Stimulated activated CD4-positive, alpha-beta T cell treated with anti-CD3 and anti-CD28 coated beads, Interleukin-4, amount 100 ng/mL, for 4 hours (primary cell): ENCODE measurements at places on chromosomes 11 and 22.
A peak's percentile ranks its signal among the peaks of the same experiment; 100 is the strongest.

- DNase-seq = peak; percentile 73
These were observed 632 bp downstream of the AP5B1 start for GRCh38 chr11:65779919-65780769.

- DNase-seq = no peak
These were observed 88.3 kb downstream of the EFCAB6 start for GRCh38 chr22:43723816-43724215.

DNA sequence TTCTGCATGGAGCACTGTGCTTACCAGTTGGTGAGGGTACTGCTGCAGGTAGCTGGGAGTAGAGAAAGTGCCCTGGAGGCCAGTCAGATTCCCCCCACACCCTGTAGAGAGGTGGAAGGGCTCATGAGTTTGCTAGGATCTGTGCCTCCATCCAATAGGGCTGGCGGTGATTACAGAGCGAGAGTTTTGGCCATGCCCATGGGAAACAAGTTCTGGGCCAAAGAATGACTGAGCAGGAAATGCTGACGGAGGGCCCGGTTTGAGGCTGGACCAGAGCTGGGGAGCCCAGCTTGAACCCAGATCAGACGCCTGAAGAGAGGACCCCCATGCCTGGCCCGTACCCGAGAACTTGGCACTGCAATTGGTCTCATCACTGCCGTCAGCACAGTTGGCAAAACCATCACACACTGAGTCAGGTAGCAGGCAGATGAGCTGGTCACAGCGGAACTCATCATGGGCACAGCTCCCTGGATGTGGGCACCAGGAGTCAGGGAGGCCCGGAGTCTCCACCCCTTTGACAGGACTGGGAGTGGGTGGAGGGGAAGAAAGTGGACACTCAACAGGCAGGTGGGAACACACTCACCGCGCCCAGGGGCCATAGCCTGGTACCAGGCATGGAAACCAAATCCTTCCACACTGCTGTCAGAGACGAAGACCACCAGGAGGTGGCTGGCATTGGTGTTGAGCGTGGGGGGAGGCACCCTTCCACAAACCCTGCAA, 2.1 kb downstream of the MFRP start:
- no peak for DNase-seq

- DNase-seq = no peak
These were observed 340.8 kb upstream of the PITPNB start for GRCh38 chr22:28259774-28260312.

DNA sequence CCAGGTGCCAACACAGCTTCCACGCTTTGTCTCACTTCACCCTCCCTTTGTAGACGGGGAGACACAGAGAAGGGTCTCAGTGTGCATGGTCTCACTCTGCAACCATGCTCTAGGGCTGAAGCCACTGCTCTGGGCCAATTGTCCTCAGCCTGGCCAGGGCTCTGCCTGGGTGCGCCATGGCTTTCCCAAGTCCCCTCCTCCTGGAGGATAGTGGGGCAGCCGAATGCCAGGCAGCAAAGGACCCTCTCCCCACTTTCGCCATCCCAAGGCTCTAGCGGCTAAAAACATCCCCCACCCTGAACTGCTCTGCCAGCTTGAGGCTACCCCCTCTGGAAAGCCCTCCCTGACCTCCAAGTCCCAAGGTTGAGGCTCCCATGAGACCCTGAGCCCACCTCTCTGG, 20.4 kb upstream of the MYEOV start:
- no peak for DNase-seq

- DNase-seq = no peak
These were observed 96.0 kb upstream of the BDNF start for GRCh38 chr11:27795955-27796861.

- DNase-seq = no peak
These were observed 1.3 kb downstream of the ELMOD1 start for GRCh38 chr11:107592231-107592590.

DNA sequence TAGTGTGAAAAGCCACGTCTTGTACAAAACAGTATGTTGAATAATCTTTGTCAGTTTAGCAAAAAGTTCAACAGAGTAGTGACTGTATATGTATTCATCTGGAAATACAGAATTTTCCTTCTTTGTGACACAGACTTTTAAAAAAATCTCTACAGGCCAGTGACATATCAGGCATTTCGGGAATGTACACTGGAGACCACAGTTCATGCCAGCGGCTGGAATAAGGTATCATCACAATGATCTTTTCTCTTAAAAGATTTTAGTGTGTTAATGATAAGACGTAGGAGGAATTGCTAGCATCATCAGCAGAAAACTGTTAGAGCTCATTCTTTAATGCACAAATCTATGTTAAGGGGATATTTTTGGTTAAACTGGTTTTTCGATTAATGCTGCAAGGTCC, 57.4 kb downstream of the BCL2L13 start:
- no peak for DNase-seq

DNA sequence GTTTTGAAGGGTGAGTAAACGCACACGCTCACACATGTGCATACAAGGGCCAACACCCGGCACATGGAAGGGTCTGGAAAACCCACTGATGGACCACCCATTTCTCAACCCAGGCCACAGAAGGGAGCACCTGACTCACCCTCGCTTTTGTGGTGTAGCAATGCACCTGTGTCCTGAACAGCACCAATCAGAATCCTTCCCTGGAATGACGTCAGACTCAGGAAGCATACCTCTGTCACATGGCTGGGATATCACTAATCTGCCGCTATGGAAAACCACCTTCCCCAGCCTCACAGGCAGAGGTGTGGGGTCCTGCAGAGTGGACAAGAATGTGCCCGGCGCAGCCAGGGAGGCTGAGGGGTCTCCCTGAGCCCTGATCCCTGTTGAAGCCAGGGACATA, 9.0 kb upstream of the OSM start:
- DNase-seq = no peak

DNA sequence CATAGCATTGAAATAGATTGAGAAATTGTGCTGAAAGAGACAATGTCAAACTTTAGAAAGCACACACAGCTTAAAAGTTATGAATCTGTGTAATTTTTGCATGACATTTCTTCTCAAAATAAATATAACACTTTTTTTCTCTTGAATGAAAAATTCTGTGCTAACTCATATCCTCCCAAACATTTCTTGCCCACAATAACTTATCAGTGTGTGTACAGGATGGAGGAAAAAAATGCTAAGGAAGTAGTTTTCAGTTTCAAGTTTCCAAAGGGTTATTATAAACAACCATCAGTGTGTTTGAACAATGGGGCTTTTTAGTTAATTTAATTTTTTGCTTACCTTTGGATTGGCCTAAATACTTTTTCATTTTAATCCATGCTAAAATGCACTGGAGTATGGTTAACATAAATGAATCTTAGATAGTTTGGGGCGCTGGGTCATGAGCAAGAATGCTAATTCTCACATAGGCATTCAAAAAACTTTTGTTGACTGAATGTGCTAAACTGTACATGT, 82.9 kb upstream of the ARHGAP20 start:
- no peak for DNase-seq
